ENCODE measurements at places on chromosomes 11 and 22.

GRCh38 chr11:73648121-73648520, 1.7 kb downstream of the PLEKHB1 start:
- DNase-seq: no peak

DNA sequence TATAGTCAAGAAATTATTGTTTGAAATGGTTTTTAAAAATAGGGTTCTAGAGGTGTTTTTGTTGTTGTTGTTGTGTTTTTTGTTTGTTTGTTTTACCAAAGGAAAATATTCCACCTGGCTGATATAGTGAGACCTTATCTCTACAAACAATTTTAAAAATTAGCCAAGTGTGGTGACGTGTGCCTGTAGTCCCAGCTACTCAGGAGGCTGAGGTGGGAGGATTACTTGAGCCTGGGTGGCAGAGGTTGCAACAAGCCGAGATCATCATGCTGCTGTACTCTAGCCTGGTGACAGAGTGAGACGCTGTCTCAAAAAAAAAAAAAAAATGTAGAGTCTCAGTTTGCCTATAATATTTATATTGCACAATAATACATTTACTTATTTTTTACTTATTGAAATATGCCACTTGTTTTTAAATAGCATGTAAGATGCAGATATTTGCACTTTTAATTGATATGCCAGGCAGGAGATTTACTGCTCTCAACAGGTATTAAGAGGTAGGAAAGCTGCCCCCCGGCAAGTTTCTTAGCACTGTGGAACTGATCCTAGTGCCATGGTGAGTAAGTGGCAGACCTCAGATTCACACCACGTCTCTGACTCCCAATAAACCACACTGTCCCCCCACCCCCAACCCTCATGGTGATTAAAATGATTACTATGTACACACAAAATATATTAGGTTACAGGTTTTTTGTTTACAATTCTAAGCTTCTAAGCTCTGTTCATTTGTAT, 157.4 kb downstream of the TEAD1 start:
- DNase-seq: no peak

GRCh38 chr11:66136752-66137123, 66.7 kb downstream of the PACS1 start:
- no peak for DNase-seq

GRCh38 chr11:37841016-37841415, 1243.0 kb upstream of the RAG2 start:
- no peak for DNase-seq

GRCh38 chr11:61292356-61292755, 2.8 kb downstream of the VWCE start:
- no peak for DNase-seq

Measured in coronary artery (tissue), 2 donors.